Stimulated activated CD4-positive, alpha-beta T cell treated with anti-CD3 and anti-CD28 coated beads, TNF-alpha, amount 100 ng/mL, for 24 hours (primary cell): ENCODE measurements at places on chromosomes 11 and 22.

DNA sequence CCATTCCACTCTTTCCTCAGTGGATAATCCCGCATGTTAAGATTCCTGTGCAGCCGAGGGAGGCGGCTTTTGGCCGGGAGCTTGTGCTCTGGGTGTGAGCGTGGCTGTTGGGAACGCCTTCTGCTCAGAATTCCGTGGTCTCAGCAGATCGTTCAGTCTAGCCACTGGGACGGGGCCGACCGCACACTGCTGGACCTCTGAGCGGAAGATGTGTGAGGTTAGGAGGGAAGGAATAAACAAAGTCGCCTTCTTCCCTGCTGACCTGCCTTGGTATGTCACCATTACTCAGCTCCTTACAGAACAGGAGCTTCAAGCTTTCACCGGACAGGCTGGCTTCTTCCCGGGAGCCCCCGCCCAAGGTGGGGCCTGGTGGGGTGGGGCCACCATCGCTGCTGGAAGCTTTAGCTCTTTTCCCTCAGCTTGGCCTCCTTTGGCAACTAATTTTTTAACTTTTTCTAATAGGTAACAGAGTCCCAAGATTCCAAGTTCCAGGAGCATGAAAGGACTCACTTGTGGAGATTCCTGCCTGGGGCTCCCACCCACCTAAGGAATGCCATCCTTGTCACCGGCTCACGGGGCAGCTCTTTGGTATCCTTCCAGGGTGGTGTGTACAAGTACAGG, 22.5 kb upstream of the SEPTIN5 start:
- no peak for DNase-seq

GRCh38 chr11:121575250-121575962, 122.6 kb upstream of the SORL1-AS1 start:
- DNase-seq = no peak

- DNase-seq = no peak
Observed at GRCh38 chr11:85307366-85307765, 319.8 kb downstream of the DLG2 start.

GRCh38 chr22:31055635-31056159, 25.4 kb upstream of the SMTN start:
- DNase-seq = no peak
